Activated effector memory CD4-positive, alpha-beta T cell treated with Interleukin-2 at 50 U/mL for 16 hours (primary cell): ENCODE measurements at places on chromosomes 6 and 20.

- DNase-seq, result no peak
These were observed 45.0 kb downstream of the LYRM4 start for GRCh38 chr6:5215799-5216198.

GRCh38 chr6:143248359-143248758, 187.7 kb downstream of the AIG1 start:
- DNase-seq, result no peak

DNA sequence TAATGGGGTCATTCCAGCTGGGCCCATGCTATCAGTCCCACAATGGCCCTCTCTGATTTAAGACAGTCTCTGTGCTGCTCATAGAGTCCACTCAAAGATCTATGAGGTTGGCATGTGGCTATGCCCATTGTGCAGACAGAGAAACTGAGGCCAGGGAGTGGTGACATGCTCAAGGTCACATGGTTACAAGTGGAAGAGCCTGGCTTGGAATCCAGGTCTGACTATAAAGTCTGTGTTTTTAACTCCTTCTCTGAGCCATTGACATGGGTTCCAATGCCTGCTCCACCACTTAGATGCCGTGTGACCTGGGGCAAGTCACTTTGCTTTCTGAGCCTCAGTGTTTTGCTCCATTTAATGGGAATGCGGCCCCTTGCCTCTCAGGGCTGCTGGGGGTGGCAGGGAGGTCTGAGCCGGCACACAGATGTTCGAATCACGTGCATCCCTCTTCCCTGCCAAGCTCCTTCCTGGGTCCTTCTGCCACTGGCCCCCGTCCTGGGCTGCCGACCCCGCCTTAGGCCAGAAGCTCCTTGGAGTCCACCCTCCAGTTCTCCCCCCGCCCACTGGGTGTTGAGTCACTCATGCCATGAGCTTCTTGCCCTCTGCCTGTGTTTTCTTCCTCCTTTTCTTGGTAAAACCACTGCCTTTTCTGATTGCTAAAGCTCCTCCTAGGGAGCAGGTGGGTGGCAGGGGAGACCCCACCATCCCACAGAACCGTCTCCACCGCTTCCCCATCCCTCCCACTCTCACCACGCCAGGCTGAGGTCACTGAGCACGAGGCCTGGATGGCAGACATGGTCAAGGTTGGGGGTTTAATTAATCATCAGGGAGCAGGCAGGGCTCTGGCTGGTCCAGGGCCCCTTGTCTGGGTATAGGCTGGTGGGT, 35.7 kb downstream of the CEBPB start:
- no peak for DNase-seq

DNA sequence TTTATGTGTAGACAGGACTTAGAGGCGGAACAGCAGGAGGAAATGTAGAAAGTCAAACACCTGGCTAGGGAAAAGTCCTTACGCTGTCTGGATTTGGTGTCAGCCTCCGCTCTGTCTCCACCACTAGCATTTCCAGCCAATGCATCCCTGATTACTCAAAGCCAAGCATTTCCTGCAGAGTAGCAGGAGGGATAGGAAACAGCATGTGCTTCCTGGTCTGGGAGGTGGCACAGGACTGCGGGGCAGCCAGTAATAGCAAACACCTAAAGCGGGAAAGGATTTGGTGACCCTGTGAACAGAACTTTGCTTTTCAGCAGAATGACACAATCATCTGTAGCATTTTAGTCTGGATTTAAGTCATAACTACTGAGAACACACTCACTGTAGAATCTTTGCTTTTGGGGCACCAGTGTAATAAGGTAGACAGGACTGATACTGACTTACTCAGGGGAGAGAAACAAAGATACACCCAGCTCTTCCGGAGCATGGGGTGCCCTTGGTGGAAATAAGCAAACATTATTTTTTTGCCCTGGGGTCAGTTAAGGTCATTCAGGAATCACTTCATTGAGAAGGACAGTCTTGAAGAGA, 133.3 kb upstream of the AHI1 start:
- no peak for DNase-seq

DNA sequence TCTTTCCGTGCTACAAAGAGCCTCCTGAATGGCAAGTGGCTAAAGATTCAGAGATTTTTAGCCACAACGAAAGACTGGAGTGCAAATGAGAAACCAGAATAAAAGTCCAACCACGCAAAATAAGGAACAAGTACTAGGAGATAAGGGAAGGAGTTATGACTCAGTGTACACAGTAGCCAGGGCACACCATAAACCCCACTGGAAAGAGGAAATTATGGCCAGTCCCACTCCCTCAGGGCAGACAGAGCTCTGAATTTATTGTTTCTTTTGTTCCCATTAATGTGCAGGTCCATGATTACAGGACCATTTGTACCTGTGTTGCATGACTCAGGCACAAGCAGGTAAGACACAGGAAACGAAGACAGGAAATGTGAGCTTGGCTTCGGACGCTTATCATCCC, 150.3 kb upstream of the PREP start:
- DNase-seq, result no peak

- no peak for DNase-seq
These were observed 15.0 kb downstream of the TBXT start for GRCh38 chr6:166152660-166153059.

DNA sequence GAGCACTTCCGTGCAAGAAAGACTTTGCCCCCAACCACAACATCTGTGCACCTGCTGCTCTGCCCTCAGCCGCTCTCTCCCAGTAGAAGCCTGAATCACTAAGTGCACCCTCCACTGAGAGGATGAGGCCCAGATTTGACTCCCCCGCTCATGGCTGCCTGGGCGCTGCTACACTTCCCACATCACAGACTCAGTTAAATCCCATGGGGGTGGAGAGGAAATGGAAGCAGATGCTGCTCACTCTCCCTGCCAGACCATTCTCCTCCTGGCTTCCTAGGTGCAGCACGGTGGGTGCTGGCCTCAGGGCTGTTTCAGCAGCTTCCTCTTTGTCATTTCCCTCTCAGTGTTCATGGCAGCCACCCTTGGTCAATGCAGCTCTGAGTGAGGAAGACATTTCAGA, 4.8 kb downstream of the CST5 start:
- no peak for DNase-seq

- peak; percentile 35 for DNase-seq
These were observed 108.7 kb downstream of the FYN start for GRCh38 chr6:111764238-111765175.

DNA sequence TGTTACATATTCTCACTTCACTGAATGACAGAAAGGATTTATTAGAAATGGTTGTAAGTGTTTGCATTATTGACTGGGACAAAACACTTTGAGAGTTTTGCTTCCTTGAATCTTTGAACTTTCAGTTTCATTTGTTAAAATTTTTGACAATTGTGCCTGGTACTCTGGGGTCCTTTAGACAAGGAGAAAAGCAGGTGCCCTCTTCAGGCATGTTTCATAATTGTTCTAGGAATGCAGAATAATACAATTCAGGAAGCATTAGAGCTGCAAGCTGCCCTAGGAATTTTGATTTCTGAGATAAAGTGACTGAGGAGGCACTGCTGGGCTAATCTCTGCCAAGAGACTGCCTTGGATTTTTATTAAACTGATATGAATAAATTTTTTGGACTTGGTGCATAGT, 49.7 kb downstream of the TOP1 start:
- no peak for DNase-seq

- peak; percentile 13 for DNase-seq
These were observed 100.8 kb downstream of the GRM4 start for GRCh38 chr6:34044945-34045595.

DNA sequence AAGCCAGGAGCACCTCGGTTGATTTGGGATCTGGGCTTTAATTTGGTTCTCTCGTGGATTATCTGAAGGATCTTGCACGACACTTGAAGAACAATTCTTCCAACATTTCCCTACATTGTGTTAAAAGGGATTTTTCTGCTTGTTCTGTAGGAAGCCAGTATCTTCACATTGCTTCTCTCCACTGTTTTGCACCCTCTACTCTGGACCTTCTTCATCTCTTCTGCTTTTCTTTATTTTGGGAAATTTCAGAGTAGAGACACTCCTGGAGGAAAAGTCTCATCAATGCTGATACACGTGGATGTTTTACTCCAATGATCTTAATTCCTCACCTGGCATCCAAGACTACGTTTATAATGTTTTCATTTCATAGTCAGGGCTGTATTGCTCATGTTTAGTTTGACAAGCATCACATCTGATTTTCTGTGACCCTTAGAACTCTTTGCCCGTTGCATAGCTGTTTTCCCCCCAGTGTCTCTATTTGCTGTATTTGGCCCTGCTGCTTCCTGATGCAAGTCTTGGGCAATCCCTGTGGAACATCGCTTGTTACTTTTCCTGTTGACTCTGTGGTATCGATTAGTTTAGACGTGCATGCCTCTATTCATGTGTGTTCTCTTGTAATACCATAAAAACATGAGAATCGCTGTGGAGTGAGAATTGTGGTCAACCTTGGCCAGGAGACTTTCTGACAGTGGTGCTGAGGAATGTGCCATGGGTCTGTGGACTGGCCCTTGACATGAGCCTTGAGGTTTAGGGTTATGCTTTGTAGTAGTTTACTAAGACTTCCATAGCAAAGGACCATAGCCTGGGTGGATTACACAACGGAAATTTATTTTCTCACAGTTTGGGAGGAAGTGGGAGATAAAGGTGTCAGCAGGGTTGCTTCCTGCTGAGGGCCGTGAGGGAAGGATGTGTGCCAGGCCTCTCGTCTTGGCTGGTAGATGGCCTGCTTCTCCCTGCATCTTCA, 12.5 kb downstream of the PLCB1 start:
- DNase-seq, result no peak

- no peak for DNase-seq
These were observed 53.6 kb downstream of the ENPP1 start for GRCh38 chr6:131861381-131861780.

DNA sequence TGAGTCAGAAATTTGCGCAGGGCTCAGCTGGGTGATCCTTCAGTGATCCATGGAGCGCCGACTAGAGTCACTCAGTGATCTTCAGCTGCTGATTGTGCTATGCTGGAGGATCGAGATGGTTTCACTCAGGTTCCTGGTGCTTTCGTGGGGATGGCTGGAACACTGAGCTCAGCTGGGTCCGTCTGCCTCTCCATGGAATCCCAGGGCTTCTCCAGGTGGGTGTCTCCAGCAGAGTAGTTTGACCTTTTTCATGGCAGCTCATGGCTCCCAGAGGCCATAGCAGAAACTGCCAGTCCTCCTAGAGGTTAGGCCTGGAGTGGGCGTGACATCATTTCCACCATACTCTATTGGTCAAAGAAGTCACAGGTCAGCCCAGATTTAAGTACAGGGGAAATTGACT, 88.8 kb upstream of the SIRPA start:
- no peak for DNase-seq

GRCh38 chr6:73585566-73586415, 65.0 kb upstream of the EEF1A1 start:
- peak; percentile 6 for DNase-seq
